ENCODE measurements at places on chromosomes 5 and 9.

GRCh38 chr5:1967736-1968135 lies 85.0 kb upstream of the IRX4 start:
- DNase-seq: no peak

DNA sequence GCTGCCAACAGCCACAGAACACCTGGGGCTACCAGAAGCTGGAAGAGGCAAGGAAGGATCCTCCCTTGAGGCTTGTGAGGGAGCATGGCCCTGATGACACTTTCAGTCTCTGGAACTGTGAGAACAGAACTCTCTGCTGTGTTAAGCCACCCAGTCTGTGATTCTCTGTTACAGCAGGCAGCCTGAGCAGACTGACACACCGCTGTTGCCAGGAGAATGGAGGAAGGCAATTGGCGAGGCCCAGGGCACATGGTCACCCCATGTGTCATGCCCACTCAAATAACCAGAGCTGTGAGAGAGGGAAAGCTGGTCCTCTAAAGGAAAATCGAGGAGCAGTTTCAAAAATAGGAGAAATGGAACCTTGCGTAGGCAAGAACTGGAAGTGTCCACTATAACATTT lies 12.0 kb upstream of the KIF4B start:
- no peak for DNase-seq

- no peak for DNase-seq
Observed at GRCh38 chr9:109974918-109975276, 194.9 kb downstream of the PALM2AKAP2 start.

GRCh38 chr5:109387408-109387974 lies 22.3 kb downstream of the PJA2 start:
- DNase-seq: no peak

GRCh38 chr5:127025467-127025866 lies 4.9 kb downstream of the MARCHF3 start:
- DNase-seq: no peak

- no peak for DNase-seq
Observed at GRCh38 chr5:119476341-119476740, 24.0 kb downstream of the HSD17B4 start.

GRCh38 chr9:109737295-109737694 lies 42.7 kb upstream of the PALM2AKAP2 start:
- no peak for DNase-seq

GRCh38 chr9:137194388-137194787 lies 5.9 kb downstream of the SSNA1 start:
- DNase-seq: no peak

- DNase-seq: no peak
Observed at GRCh38 chr9:69573651-69574050, 98.5 kb downstream of the APBA1 start.

- DNase-seq: no peak
Observed at GRCh38 chr5:157941616-157942015, 82.7 kb upstream of the CLINT1 start.

GRCh38 chr9:131840220-131840619 lies 100.3 kb upstream of the RAPGEF1 start:
- no peak for DNase-seq

GRCh38 chr9:132324425-132324824 lies 30.4 kb downstream of the SETX start:
- no peak for DNase-seq

DNA sequence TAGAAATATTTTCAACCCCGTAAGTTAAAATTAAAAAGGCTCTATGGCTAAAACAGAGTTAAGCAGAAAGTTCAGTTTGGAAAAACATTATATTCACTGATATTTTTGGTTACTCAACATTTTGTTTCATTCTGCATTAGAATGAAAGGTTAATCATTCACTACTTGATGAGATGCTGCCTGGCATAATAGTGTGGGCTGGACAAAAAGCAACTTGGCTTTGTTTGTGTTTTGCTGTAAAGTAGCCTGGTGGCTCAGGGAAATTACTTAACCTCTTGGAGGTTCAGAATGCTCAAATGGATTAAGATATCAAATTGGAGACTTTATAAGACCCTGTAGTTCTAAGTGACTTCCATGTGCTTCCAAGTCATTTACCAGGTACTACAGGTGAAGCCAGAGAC lies 367.4 kb upstream of the TRPC7 start:
- no peak for DNase-seq

Data from activated CD8-positive, alpha-beta memory T cell treated with anti-CD3 and anti-CD28 coated beads, Interleukin-2, amount 50 U/mL, for 4 hours (primary cell).